Stimulated activated CD4-positive, alpha-beta T cell treated with anti-CD3 and anti-CD28 coated beads, Interleukin-4, amount 100 ng/mL, for 1 hour (primary cell): ENCODE measurements at places on chromosomes 5 and 9.

GRCh38 chr9:32737378-32737777 is 46.0 kb upstream of the TMEM215 start:
- DNase-seq, result no peak

DNA sequence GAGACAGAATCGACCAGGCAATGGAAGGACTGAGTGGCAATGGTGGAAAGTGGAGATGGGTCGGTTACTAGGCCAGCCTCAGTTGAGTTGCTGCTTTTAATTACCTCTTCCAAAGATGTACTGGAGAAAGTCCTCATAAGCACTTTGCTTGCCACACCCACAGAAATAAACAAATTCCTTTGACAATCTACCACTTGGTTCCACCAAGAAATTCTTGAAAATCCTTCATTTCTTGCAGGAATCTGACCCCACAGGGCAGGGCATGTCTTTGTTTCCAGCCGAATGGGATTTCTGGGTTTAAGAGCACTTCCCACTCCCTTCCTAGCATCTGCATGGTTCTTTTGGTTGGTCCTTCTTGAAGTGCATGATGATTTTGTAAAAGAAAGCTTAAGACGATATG is 54.5 kb downstream of the ADAMTS12 start:
- DNase-seq, result no peak

DNA sequence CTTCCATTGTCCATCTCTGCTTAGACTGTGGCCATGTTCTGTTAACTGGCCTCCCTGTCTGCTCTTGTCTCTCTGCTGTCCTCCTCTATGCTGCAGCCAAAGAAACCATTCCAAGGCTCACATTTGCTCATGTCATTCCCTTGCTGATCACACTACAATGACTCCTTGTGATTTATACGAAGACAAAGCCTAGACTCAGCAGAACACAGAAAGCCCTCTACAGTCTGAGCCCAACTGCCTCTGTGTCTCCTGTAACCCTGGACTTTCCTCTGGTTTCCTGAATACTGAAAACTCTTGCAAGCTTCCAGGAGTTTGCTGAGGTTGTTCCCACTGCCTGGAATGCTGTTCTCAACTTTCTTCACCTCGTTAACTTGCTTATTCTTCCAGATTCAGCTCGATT is 191.8 kb downstream of the TMEM38B start:
- no peak for DNase-seq

- DNase-seq, result no peak
These were observed 271.3 kb downstream of the ZSWIM6 start for GRCh38 chr5:61603211-61603908.

GRCh38 chr9:124251605-124252378 is 6.0 kb upstream of the NEK6 start:
- DNase-seq, result no peak

DNA sequence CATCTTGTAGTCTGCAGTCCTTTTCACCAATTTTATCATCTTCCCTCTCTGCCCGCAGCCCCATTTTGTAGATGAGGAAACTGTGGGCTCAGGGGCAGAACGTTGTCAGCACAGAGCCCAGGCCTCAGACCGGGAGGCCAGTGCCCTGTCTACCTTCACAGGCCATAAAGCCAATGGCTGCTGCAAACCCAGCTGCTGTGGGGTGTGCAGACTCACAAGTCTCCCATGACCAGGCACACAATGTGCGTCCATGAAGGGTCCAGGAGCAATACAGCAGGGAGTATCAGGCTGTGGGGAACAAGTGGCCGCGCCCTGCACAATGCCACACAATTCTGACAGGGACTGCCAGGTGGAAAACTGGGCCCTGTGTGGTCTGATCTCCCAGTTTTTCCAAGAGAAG is 71.0 kb downstream of the COL23A1 start:
- no peak for DNase-seq

DNA sequence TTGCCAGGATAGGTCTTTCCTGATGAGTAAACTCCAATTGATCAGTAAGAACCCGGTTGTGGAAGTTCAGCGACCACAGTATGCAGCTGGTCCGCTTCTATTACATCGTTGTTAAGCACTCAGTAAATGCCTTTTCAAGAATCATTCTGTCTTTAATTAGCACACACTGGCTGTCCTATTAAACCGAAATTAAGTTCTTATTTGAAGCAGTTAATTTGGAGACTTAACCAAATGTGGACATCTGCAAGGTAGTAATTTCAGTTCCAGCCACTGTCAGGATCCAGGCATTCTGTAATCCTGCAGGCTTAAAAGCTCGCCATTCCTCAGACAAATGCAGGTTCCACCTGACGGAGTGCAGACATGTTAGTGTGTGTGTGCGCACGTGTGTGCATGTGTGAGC is 254.6 kb downstream of the IRX2 start:
- no peak for DNase-seq

GRCh38 chr9:23582836-23583235 is 243.2 kb downstream of the ELAVL2 start:
- no peak for DNase-seq

DNA sequence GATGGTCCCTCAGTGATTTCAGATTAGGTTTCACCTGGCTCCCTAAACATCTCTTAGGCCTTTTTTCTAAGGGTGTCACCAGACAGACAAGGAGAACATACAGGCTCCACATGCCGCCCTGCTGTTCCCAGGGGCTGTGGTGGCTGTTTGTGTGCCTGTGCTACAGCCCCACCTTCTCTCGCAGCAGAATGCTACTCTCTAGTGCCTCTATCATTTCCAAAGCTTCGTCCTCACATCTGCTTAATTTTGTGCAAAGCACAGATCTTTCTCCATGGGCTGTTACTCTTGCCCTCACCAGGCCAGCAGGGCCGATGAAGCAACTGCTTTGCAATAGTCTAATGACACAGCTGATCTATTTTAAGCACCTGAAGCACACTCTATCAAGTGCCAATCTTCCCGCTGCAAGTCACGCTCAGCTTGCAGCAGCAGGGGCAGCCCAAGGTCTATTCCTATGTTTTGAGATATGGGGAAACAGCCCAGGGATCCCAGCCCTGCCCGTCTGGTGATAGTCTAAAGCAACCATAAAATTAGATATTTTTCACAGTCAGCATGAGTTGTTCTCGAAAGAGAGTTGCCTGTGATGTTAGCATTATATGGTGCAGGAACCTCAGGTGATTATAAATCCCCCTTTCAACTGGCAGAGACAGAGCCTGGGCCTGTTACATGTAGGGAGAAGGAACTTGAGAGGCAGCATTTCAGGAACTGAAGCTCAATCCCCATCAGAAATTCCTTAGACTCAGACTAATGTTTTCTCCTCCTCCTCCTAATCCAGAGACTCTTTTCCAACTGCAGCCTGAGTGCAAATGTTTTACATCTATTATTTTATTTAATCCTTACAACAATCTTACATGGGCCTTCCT is 12.7 kb downstream of the ABLIM3 start:
- DNase-seq, result no peak

GRCh38 chr5:54860321-54860720 is 125.1 kb downstream of the ESM1 start:
- no peak for DNase-seq

GRCh38 chr9:120755810-120756434 is 37.3 kb downstream of the FBXW2 start:
- peak; percentile 38 for DNase-seq

DNA sequence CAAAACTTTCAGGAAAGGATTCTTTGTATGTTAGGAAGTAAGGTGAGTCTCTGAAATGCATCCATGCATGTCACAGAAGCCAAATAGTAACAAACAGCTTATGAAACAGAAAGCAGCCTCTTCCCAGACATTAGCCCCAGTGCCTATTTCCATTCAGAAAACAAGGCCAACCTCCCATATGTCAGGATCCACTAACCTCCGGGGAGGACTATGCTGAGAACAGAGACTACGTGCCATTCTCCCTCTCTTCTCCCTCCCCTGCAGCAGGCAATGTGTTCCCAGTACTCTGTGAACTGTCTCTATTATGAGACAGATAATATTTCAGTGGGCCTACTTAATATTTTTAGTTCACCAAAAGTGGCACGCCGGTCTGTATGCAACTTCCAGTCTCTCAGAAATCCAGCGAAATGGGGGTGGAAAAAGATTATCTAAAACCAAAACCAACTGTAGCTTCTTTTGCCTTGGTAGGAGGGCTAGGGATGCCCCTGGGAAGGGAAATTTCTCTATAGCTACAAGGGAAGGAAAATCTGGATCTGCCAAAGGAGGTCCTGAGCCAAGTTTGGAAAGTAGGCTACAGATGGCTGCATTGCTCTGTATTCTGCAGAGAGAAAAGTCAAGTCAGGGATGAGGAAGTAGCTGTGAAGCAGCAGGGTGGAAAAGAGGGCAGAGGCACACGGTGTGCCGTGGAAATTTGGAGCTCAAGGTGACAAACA is 42.0 kb downstream of the VLDLR start:
- DNase-seq, result no peak

DNA sequence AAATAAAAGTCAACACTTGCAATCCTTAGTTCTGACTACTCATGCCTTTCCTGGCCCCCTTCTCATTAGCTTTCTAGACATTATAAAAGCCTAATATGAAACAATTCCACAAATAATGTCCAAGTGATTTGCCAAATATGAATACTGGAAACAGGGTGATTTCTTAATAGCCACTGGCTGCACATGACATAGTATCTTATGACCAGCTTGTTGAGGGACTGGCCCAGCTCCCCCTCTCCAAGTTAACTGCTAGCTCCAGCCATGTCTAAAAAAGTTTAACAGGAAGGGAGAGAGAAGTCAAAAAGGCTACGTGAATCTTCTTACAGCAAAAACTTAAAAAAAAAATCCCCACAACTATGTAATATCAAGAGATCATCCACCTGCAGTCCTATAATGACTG is 1.5 kb downstream of the CERT1 start:
- DNase-seq, result no peak

DNA sequence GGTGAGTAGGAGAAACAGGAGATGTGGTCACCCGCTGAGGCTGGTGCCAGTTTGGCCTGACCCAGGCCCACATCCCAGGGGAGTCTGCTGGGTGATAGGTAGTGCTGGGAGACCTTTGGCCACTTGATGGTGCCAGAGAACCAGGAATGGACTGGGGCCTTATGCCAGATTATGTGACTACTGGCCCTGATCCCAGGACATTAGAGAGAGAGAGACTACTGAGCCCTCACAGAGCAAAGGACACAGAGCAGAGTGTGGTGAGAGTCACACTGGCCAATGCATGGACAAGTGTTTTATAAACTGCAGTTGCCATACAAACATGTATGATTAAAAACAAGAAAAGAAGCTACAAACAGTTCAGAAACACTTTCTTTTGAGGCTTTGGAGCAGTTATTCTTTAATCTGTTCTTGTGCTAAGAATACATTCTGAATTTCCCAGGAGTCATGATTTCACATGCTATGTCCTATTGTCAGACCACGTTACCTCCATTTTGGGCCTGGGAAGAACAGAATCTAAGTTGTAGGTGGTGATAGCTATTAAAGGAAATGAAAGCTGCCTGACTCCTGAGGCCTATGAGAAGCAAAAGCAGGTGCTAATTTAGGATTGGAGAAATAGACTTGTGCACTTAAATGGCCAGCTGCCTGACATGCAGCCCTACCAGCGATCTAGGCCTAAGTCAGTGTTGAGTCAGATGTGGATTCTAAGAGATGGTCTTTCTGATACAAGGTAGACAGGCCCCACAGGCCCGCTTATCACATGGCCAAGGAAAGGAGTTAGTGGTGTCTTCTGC is 32.6 kb upstream of the TMOD1 start:
- DNase-seq, result peak; percentile 20

DNA sequence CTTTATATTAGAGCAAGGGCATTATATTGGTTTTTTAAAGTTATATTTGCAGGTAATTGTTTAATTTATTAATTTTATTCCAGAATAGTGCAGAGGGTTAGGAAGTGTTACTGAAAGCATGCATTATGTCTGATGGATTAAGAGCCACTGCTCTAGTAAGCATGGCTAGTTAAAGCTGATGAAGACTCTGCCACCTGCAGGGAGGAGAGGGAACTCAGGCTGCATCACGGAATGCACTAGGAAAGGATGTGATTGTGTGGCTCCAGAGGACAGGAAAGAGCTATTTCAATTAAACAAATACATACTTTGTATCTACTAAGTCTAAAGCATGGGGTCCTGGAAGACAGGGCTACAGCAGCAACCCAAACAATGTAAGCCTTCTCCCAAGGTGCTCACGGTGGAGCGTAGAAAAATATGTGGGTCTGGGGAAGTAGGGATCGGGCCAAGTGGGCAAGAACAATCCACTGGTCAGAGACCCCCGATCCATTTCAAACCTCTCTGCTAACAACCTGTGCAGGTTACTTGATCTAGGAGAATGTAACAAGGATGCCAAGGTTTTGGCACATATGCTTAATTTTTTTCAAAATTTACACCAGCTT is 15.3 kb upstream of the GRXCR2 start:
- DNase-seq, result no peak

GRCh38 chr5:95191330-95191729 is 93.6 kb downstream of the MCTP1 start:
- DNase-seq, result no peak

GRCh38 chr9:128033609-128034008 is 33.5 kb downstream of the NAIF1 start:
- no peak for DNase-seq

GRCh38 chr9:81128701-81129100 is 560.6 kb downstream of the TLE1 start:
- DNase-seq, result no peak

DNA sequence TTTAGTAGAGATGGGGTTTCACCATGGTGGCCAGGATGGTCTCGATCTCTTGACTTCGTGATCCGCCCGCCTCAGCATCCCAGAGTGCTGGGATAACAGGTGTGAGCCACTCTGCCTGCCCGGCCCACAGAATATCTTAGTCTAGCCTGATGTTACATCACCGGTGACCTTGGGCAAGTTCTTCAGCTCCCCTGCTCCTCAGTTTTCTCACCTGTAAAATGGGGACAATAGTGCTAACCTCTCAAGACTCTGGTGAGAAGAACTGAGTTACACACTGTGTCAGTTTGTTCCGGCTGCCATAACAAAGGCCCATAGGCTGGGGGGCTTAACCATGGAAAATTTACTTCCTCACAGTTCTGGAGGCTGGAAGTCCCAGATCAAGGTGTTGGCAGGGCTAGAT is 12.5 kb upstream of the HABP4 start:
- no peak for DNase-seq

DNA sequence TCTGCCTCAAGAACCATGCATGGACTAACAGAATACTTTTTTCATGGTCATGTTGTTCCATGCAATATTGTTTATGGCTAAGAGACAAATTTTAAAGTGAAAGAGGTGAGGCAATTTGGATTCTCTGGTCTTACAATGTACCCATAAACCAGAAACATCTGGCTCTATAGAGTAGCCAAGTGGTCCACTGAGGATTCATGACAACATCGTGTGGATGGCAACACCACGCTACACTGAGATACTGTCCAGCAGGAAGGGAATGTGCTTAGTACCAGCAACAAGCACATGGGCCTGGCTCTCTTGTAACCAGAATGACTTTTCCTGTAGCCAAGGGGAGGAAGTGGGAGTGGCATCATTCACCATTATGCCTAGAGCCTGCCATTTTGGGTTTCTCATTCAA is 218.2 kb downstream of the GADD45G start:
- no peak for DNase-seq

GRCh38 chr5:53472720-53473510 is 7.5 kb upstream of the FST start:
- DNase-seq, result no peak

- DNase-seq, result no peak
These were observed 482.9 kb downstream of the AGTPBP1 start for GRCh38 chr9:85258823-85259370.
